ENCODE measurements at places on chromosomes 1 and 21. TPM values are rescaled to one million over a fixed set of nuclear protein-coding genes. Genes with fewer than 3 reads are reported as not detected.

Gene CD48
- total RNA-seq = not detected

Gene S100A8
- not detected for total RNA-seq

Gene ISG20L2
- total RNA-seq = 23.7 TPM

Gene CEPT1
- total RNA-seq = 34.6 TPM

Gene IFI44
- total RNA-seq = not detected

Gene MAP1LC3C
- total RNA-seq = 0.19 TPM

Gene CLDN17
- total RNA-seq = not detected

Gene CREG1
- total RNA-seq = 55.6 TPM

Gene SELL
- not detected for total RNA-seq

Gene PODN
- total RNA-seq = not detected

Gene MATN1
- total RNA-seq = not detected

Gene A3GALT2
- total RNA-seq = not detected

Gene ETV3L
- not detected for total RNA-seq

Gene USH2A
- 0.04 TPM for total RNA-seq

Gene TMIGD3
- not detected for total RNA-seq

Gene SYNC
- not detected for total RNA-seq

Gene USP33
- total RNA-seq = 88.8 TPM

Gene SAMSN1
- total RNA-seq = not detected

Gene ECM1
- 0.30 TPM for total RNA-seq

Gene CFAP141
- not detected for total RNA-seq

Gene HSD3B1
- total RNA-seq = not detected

Gene EPB41
- 211 TPM for total RNA-seq
